ENCODE measurements at places on chromosomes 7 and 10.

GRCh38 chr7:138799336-138800000, 1.5 kb upstream of the ATP6V0A4 start:
- no peak for DNase-seq

DNA sequence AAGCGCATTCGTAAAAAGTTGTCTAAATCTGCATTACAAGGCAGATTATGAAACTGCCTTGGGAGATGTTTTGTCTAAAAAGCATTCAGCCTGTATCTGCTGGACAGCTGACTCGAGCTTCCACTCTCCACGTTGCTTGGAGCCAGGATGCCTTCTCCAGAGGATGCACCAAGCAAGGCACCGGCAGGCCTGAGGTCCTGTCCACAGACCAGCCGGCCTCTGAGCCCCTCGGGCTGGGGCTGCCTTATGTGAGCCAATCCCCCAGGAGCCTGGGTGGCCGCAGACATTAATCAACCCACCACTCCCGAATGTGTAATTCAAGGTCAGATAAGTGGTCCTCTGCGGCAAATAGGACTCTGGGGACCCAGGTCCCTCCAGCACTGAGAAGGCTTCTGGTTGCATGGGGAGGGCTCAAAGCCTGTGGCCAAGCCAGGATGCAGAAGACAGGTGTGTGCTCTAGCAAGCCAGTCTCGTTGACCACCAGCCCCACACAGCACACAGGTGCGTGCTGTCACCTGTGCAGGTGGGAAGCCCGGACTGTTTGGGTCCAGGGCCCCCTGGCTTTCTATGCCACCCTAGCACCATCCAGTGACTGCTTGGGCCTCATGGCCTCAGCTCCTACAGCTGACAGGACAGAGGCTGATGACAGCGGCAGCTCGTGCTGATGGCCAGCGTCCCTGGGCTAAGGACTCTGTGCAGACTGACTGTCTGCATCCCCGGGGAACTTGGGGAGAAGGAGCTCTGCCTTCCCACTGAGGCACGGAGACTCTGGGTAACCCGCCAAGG, 4.8 kb upstream of the RET start:
- DNase-seq, result no peak

- DNase-seq, result no peak
These were observed 239.6 kb downstream of the SKAP2 start for GRCh38 chr7:26624839-26625238.

- DNase-seq, result no peak
These were observed 131.7 kb upstream of the PRSS58 start for GRCh38 chr7:142389544-142389943.

GRCh38 chr10:18293536-18294510, 153.6 kb downstream of the CACNB2 start:
- DNase-seq, result no peak

DNA sequence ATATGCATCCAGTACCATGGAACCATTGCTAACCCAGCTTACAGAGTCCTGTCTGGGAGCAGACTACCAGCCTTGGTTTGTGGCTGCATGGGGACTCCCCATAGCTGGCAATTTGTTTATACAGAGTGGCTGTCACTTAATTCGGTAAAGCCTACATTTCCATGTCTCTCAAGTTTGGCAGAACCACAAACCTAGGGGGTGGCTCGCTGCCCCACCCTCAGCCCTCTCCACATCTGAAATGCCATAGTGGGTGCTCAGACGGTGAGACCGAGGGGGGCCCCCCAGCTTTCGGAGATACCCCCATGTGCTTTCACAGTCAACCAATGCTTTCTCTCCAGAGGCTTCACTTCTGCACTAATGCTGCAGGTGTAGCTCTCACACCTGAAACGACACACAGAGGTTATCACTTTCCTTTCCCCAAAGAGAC, 75.5 kb upstream of the KAT6B start:
- DNase-seq, result no peak

DNA sequence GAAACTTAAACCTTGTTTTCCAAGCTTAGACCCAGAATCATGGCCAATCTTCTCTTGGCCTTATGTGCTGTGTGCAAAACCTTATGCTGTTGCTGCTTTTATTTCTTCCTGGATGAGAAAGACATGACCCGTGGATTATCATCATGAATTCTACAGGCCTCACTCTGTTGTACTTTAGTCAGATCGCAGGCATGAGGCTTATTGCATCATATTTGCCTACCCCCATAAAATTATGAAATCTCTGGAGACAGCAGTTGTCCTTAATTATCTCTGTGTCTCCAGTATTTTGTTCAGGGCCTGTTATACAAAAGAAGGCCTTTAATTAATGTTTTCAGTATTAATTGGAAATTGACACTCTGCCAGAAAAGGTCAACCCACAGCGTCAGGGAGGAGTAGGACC, 71.6 kb downstream of the PLCE1 start:
- no peak for DNase-seq

DNA sequence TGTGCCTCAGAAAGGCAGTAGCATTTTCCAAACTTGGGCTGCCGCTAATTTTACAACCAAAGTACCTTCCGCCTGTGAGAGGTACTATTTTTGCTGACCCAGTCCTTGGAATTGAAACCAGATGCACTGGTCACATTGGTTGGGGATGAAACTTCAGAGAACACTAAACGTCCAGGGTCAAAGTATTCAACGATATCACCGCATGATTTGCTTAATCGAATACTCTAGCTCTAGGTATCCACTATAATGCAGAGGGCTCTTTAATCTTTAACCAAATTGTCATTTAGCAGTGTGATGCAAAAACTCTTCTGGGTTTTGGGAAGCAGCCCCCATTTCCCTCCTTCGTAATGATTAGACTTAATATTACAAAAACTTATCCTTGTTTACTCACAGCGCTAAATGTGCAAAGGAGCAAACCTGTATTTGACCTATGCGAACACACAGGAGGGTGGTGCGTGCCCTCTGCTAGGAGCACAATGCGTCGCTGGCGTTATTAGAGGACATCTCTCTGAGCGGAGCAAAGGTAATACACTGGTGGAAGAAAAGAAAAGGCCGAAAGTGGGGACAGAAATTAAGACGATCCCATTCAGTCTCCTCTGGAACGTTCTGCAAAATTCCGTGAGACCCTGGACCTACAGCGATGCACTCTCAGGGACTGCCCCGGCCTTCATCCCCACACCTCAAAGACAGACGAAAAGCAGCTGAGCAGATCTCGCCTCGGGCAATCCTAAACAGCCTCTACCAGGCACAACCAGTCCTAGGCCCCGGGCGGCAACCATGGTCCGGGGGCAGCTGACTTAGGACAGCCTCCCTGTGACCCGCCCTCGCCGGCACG, 916 bp upstream of the EEPD1 start:
- no peak for DNase-seq

GRCh38 chr7:155879592-155879991, 67.3 kb upstream of the SHH start:
- no peak for DNase-seq

DNA sequence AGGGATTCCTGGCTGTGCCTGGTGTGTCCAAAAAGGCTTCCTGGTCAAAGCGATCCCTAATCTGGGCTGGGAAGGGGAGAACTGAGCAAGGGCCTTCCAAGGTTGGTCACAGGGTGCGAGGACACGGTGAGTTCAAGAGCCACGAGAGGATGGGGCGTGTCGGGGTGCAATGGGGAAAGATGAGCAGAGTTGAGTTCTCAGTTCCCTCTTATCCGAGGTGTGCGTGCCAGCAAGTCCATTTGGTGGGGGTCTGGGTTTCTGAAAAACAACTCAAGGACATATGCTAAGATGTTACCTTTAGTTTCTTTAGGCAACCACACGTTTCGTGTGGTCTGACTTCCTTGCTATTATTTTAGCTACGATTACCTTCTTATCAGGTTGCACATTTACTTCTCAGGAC, 1.3 kb downstream of the ZNF775 start:
- no peak for DNase-seq

GRCh38 chr10:114385557-114385956, 18.7 kb downstream of the AFAP1L2 start:
- DNase-seq, result no peak

GRCh38 chr7:80107278-80107677, 27.4 kb upstream of the GNAI1 start:
- DNase-seq, result no peak

- DNase-seq, result no peak
These were observed 56.5 kb upstream of the OPALIN start for GRCh38 chr10:96415150-96415890.

GRCh38 chr7:116691664-116692063, 19.7 kb downstream of the MET start:
- DNase-seq, result no peak

GRCh38 chr10:89555688-89556445, 20.5 kb upstream of the SLC16A12 start:
- no peak for DNase-seq

- DNase-seq, result no peak
These were observed 29.2 kb downstream of the PANK1 start for GRCh38 chr10:89615824-89616223.

- DNase-seq, result no peak
These were observed 171.4 kb upstream of the PPP2R2D start for GRCh38 chr10:131729361-131729760.

- DNase-seq, result no peak
These were observed 11.3 kb downstream of the ASB13 start for GRCh38 chr10:5655121-5655520.

GRCh38 chr7:93836116-93836515, 54.4 kb downstream of the TFPI2 start:
- DNase-seq, result no peak

GRCh38 chr10:102261842-102262241, 16.5 kb downstream of the GBF1 start:
- no peak for DNase-seq

DNA sequence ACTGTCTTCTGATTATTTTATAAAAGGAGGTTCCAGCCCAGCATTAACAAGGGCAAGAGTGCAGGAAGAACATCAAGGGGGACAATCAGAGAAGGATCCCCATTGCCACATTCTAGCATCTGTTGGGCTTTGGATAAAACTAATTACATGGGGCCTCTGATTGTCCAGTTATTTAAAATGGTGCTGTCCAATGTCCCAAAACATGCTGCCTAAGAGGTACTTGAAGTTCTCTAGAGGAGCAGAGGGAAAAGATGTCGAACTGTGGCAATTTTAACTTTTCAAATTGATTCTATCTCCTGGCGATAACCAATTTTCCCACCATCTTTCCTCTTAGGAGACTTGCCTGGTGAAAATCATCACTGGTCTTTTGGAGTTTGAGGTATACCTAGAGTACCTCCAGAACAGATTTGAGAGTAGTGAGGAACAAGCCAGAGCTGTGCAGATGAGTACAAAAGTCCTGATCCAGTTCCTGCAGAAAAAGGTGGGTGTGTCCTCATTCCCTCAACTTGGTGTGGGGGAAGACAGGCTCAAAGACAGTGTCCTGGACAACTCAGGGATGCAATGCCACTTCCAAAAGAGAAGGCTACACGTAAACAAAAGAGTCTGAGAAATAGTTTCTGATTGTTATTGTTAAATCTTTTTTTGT, 2.3 kb downstream of the IL6 start:
- no peak for DNase-seq

DNA sequence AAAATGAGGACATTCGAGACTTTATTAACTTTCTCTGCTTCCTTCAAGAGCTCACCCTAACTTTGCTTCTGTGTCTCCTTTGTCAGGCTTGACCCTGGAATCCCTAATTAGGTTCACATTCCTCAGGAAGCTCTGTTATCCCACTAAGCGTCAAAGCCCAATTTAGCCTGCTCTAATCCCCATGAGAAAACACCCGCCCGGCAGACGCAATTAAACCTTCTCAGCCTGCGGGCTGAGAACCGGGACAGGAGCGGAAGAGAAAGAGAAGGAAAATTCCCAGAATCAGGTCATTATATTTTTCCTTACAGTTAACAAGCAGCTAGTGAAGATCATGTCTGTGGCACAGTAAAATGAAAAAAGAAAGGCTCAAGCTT, 93.0 kb downstream of the TNS3 start:
- no peak for DNase-seq

DNA sequence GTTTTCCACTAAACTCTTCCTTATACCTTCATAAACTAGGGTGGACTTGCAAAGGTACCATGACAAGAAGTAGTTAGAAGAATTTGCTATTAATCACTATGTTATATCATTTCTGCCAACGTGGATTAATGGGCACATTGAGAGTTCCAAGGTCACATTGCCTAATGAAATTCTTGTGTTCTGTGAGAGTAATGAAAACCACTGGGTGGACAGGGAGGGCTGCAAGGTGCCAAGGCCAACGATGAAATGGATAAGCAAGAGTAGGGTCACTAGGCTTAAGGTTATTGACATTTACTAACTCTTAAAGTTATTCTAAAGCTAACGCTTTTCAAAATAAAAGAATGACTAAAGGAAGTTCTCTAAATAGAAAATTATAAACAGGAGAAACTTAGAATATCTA, 6.6 kb upstream of the ABCB4 start:
- no peak for DNase-seq

- DNase-seq, result no peak
These were observed 36.6 kb upstream of the SEMA3A start for GRCh38 chr7:84231157-84231556.

GRCh38 chr10:63281967-63282366, 148.8 kb downstream of the NRBF2 start:
- no peak for DNase-seq
